Lung (tissue), 17 donors: ENCODE measurements at places on chromosomes 11 and 22.

DNA sequence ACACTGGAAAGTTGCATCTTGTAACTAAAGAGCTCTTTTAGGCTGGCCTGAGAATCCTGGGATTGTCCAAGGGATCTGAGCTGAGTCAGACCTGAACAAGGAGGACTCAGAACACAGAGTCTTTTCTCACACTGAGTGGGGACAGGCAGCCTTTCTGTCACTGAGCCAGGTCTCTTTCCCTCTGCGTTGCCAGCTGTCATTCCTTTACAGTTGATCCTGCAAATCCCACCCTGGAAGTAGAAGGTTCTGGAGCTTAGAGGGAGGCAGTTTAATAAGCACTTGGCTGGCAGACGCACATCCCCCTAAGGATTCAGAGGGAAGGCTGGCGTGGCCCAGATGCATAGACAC lies 76.3 kb upstream of the SUSD2 start:
- DNase-seq: no peak

DNA sequence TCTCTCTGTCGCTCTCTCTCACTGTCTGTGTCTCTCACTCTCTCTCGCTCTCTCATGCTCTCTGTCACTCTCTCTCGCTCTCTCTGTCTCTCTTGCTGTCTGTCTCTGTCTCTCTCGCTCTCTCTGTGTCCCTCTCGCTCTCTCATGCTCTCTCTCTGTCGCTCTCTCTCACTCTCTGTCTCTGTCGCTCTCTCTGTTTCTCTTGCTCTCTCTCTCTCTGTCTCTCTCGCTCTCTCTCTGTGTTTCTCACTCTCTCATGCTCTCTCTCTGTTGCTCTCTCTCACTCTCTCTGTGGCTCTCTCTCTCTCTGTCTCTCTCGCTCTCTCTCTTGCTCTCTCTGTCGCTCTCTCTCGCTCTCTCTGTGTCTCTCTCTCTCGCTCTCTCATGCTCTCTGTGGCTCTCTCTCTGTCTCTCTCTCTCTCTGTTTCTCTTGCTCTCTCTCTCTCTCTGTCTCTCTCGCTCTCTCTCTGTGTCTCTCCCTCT lies 33.2 kb upstream of the BRSK2 start:
- no peak for DNase-seq

DNA sequence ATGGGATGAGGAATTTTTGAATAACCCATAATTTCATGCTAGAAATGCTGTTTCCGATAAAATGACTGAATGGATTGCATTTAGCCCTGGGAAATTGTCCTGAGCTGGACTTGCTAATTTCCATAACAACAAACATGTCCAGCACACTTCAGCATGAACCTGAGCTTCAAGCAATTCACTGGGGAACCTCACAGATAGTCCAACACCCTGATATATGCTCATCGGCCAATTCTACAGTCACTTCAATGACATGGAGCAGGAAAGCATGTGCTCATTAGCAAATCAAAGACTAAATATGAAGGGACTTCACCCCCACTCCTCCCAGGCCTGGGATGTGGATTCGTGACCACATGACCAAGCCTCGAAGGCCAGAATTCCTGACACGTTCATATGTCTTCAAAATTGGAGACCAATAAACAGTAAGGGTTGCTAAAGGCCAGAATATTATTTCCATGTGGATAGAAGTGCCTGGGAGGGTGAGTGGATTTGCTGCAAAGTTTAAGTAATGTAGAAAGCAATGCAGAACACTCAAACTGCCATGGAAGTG lies 131.9 kb downstream of the SLC1A2 start:
- DNase-seq: no peak

DNA sequence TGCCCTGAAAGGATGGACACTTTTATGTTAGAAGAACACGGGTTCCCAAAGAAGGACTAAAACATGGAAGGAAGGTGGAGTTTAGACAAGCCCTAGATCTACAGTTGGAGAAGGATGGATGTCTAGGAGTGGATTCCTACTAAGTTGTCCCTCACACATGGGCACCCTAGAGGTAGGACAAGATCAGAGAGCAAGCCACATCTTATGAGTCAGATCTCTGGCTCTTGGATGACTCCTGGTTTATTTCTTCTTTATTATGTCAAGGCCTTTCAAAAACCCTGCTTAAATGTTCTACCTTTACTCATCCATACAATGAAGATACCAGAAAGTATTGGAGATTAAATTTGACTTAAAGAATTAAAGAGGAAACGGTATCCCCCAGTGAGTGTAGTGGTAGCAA lies 34.4 kb downstream of the PRCP start:
- DNase-seq: no peak

DNA sequence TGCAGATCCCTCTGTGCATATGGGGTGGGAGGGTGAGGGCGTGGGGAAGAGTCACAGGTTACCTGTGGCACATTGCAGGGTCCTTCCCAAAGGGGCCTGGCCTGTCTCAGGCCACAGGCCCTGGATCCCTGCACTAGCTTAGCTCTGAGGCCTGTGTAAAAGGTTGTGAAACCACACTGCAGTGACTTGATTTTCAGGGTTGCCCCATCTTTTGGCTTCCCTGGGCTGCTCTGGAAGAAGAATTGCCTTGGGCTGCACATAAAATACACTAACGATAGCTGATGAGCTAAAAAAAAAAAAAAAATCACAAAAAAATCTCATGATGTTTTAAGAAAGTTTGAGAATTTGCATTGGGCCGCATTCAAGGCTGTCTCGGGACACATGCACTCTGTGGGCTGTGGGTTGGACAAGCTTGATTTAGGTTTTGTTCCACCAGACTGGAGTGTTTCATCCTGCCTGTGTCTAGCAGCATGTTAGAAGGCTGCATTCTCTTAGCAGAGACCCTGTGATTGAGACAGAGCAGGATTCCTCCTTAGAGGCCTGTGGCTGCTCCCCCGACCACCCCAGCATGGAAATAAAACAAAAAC lies 35.9 kb upstream of the TREH start:
- DNase-seq: peak; percentile 12
